Cerebellum (tissue), 4 donors: ENCODE measurements at places on chromosomes 13 and 19.

DNA sequence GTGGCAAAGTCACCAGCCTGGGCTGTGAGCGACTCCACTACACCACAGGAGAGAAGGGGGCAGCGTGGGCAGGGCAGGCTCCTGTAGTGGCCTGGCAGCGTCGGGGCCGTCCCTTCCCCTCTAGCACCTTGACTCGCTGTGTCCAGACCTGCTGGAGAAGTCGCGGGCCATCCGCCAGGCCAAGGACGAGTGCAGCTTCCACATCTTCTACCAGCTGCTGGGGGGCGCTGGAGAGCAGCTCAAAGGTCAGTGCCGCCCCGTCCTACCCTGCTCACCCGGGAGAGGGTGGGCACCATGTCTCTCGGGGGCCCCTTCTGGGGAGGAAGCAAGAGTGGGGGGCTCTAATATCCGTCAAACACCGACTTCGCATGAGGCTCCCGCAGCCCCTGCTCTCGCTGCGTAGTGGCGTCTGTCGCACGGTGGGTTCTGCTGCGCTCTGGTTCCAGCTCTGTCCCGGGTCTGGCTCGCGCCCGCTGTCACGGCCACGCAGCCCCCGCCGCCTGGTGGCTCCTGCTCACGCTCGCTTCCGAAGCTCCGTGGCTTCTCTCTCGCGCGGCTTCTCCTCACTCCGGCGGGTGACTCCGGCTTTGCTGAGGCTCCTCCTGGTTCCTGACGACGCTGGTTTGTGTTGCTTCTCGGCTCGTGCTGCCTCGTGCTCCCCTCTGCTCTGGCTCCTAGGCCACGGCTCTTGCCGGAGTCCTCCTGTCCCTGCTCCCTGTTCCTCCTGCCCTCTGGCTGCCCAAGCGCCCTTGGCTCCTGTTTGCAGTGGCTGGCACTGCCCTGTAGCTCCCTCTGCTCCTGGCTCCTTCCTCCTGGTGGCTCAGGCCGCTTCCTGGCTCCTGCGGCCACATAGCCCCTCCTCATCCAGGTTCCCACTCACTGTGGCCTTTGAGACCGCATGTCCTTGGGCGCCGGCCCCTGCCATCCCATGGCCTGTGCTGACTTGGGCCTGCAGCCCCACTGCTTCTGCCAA, 27.2 kb downstream of the MYH14 start:
- no peak for DNase-seq

GRCh38 chr13:80989747-80990146, 648.8 kb upstream of the SPRY2 start:
- no peak for DNase-seq

DNA sequence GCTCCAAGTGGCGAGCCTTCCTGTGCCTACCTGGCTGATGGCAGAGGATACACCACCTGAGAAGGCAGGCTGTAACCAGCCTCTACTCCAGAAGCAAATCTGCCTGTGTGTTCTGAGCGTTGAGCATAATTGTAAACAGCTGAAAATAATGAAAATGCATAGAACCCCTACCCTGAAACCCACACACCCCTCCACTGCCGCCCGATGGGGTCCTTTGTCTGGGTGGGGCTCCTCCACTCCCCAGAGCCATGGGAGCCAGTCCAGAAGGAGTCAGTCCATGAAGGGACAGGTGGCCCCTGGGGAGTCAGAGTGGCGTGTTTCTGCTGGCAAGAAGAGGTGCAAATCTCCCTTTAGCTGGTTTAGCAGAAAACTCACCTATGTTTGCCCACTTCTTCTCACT, 8.0 kb upstream of the SOX1 start:
- DNase-seq = no peak

- DNase-seq = peak; percentile 87
Measured at GRCh38 chr19:6378486-6378885, 2.8 kb upstream of the PSPN start.

- DNase-seq = no peak
Measured at GRCh38 chr13:25292301-25292700, 5.0 kb upstream of the MTMR6 start.

- peak; percentile 1 for DNase-seq
Measured at GRCh38 chr13:37791699-37792098, 77.9 kb downstream of the TRPC4 start.

- DNase-seq = no peak
Measured at GRCh38 chr13:106561551-106562170, 6.3 kb downstream of the ARGLU1 start.

DNA sequence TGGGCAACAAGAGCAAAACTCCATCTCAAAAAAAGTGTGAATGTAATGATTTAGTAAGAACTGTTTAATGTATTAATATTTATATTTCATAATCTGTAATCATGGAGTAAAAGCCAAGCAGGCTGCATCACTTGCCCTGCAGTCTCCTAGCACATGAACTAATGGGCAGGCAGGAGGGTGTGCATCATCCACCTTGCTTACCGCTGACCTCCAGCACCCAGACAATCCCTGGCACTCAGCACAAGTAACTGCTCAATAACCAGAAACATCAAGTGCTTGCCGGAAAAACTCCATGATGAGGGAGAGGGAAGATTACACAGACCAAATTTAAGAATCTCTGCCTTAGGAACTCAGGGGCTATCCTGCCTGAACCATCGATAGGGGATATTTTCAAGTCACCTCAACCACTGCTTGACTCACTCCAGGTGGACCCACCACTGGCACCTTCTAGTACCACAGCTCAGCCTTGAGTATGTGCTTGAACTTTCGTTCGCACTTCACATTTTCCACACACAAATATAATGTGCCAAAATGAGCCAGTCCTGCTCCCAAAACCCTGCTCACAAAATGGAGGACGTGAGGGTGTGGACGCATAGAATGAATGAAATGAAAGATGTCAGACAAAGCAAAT, 18.6 kb downstream of the BRD4 start:
- no peak for DNase-seq

DNA sequence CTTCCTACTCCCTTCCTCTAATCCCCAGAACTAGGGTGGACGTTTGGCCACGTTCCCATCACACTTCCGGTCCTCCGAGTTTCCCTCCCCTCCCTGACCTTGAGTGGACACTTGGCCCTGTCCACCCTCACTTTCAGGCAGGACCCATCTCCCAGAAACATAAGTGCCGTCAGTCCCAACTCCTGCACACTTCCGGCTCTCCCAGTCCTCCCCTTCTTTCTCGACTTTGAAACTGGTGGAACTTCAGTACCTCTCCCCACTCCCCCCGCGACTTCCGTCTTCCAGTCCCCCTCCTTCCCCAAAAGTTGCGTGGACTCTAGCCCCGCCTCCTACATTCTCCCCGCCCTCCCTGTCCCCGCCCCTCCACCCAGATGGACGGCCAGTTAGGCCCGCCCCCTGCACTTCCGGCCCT, 278 bp upstream of the ZNF274 start:
- DNase-seq = peak; percentile 99

DNA sequence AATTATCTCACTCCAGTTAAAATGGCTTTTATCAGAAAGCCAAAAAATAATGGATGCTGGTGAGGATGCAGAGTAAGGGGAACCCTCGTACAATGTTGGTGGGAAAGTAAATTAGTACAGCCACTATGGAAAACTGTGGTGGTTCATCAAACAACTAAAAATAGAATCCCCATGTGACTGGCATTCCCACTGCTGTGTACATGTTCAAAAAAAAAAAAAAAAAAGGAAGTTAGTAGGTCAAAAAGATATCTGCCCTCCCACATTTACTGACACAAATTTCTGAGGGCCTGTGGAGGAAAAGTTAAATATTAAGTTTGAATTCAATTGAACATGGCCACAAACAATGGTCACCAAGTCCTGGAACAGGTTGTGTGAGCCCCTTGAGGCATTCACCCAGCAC, 9.8 kb upstream of the ZSCAN5A start:
- no peak for DNase-seq

DNA sequence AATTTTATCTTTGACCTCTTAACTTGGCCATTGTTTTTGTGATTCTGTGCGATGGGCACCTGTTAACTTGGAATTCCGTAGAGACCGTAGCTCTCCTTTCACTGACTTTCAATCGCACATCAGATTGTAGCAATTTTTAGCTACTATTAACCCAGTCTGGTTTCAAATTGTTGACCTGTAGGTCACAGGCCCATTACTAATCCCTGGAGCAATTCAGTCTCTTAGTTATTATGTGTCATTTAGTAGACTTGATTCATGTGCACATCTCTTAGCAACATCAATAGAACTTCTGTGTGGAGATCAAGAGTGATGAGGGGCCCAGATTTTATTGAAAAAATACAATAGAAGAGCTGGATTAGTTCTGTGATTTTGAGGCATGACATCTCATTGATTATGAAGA, 549.6 kb upstream of the SLC10A2 start:
- DNase-seq = no peak

GRCh38 chr19:41298348-41298964, 11.5 kb upstream of the CCDC97 start:
- no peak for DNase-seq

- no peak for DNase-seq
Measured at GRCh38 chr13:88115976-88116375, 444.8 kb downstream of the SLITRK5 start.
